ENCODE measurements at places on chromosomes 5 and 9.
A peak's percentile ranks its signal among the peaks of the same experiment; 100 is the strongest.

- DNase-seq, result peak; percentile 21
Observed at GRCh38 chr9:26833792-26834191, 58.8 kb downstream of the CAAP1 start.

DNA sequence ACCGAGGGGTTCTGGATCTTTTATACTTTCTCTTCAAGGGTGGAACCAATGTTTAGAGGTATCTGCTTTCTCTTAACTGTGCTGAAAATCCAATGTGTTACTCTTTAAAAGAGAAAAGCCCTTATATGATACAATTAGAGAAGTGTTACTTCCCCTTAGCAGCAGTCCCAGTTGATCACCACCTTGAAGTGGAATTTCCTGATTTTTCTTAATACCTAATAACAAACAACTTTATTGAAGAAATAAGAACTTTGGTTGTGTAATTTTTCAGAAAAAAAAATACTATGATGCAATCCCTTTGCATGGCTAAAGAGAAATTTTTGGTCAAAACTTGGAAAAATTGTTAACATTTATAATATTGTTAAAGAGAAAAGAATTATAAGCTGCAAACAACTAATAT is 24.7 kb downstream of the SLC1A3 start:
- DNase-seq, result no peak

- DNase-seq, result no peak
Observed at GRCh38 chr9:82532504-82533180, 530.3 kb downstream of the RASEF start.

DNA sequence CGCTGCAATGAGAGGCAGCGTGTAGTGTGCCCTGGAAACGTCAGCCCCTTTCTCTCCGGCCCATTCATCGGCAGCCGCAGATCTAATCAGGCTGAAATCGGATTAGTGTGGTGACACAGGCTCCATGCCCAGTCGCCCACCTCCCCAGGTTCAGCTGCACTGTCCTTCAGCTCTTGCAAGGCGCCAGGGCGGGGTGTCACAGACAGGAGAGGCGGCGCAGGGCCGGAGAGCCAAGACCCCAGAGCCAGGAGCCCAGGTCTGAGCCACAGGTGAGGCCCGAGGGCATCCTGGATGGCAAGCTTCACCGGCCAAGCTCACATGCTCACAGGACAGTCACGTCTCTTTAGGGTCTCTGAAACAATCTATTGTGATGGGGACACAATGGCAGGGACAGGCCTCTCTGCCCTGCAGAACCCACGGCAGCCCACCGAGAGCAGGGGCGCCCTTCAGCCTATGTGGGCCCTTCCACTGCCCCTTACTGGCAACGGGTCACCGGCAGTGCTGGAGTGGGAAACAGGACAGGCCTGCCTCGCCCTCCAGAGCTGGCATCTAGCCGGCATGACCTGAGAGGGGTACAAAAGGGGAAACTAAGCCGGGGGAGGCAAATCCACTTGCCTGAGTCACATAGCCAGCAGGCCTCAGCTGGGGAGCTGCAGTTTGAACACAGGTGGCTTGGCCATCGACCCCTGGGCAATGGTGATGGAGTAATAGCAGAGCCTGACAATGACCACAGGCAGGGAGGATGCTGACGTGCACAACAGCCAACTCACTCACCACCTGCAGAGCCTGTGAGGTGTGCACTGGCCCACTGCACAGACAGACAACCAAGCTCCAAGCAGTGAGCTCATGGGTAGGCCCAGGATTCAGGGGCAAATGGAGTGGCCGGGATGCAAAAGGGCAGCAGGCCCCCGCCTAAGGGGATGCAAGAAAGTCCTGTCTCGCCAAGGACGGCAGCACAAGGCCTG is 48.1 kb downstream of the VAV2 start:
- no peak for DNase-seq

DNA sequence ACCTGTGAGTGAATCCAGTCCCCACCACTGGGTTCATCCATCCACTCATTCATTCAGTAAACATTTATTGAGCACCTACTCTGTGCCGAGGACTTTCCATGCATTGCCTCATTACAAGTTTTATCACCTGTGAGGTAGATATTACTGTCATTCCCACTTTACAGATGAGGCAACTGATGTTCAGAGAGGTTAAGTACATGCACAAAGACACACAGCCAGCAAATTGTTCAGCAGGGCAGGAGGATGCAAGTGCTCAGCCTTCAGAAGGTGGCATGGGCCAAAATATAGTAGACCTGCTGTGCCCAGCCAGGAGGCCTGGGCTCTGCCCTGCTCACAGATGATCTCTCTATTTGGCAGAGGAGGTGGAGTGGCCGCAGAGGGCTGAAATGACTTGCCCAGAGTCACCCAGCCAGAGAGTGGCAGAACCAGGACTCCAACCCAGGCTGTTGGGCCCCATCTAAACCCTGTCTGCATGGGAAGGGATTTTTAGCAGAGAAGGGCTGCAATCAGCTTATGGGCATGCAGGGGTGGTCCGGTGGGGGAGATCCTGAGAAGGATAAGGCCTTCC is 7.6 kb upstream of the NEURL1B start:
- DNase-seq, result no peak

- no peak for DNase-seq
Observed at GRCh38 chr5:154298065-154298464, 107.5 kb downstream of the GALNT10 start.

All from H1 (cell line).